ENCODE measurements at places on chromosomes 4 and X.

GRCh38 chr4:113738251-113738650 is 23.3 kb downstream of the CAMK2D start:
- no peak for DNase-seq

- no peak for DNase-seq
Observed at GRCh38 chrX:20472148-20472547, 205.4 kb upstream of the RPS6KA3 start.

DNA sequence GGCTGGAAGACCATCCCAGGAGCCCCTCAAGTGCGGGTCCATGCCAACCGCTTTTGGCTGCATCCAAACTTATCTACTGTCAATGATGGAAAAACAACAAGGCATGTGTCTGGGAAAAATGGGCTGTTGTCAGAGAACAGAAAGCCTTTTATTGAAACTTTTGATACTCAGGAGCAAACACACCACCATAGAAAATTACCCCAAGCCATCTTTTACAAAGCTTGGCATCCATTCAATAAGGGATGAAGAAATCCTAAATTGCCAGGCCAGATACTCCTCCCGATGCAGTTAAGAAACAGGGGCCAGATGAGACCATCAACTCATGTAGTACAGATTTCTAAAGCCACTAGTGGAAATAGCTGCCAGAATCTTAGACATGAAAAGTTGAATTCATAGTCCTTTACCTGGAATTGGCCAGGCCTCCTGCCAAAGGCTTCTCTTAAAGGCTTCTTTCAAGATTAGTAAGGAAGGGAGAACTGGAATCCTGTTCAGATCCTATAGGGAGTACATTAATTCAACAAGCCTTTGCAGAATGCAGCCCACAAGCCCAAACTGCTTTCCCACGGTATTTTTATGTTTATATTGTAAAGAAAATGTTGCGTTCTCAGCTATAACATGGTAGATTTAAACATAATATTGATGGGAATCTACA is 145.4 kb upstream of the MAP3K15 start:
- DNase-seq: no peak

GRCh38 chr4:67550451-67550850 is 5.1 kb upstream of the CENPC start:
- no peak for DNase-seq

DNA sequence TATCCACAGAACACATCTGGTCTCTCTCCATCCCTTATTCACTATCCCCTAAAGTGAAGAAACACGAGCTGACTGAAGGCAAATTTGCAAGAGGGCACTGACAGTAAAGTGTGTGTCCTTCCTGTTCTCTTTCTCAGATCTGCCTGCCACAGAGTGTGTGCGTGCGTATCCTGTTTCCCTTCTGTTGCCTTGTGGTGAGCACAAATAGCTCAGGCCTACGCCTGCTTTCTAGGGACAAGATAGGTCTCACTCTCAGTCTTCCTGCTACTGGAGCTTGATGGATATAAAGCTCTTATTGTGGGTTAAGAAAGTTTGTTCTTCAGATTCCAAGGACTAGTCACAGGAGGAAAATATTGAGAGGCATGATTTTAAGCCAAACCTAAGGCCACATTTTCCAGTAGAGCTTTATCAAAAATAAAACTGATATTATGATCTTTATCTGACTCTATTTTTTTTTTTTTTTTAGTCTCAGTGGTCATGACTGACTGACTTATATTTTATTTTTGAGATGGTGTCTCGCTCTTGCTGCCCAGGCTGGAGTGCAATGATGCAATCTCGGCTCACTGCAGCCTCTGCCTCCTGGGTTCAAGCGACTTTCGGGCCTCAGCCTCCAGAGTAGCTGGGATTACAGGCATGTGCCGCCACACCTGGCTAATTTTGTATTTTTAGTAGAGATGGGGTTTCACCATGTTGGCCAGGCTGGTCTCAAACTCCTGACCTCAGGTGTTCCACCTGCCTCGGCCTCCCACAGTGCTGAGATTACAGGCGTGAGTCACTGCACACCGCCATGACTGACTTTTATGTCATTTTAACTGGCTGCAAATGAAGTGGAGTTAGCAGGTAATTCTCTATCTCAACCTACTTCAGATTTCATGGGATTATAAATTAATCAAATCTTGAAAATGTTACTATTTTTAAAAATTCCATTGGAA is 140.3 kb upstream of the SH3RF1 start:
- no peak for DNase-seq
